ENCODE measurements at places on chromosomes 11 and 22. TPM values are rescaled to one million over a fixed set of nuclear protein-coding genes. Genes with fewer than 3 reads are reported as not detected.

Gene TLCD5
- 9.9 TPM for polyA plus RNA-seq

Gene ISX
- 0.41 TPM for polyA plus RNA-seq

Gene ANO9
- 16.5 TPM for polyA plus RNA-seq

Gene PLA2G3
- 0.22 TPM for polyA plus RNA-seq

- DNase-seq, result no peak
These were observed 9.9 kb upstream of the PARVB start for GRCh38 chr22:44014241-44014640.

GRCh38 chr11:36729825-36730224 lies 131.8 kb upstream of the RAG2 start:
- no peak for DNase-seq

DNA sequence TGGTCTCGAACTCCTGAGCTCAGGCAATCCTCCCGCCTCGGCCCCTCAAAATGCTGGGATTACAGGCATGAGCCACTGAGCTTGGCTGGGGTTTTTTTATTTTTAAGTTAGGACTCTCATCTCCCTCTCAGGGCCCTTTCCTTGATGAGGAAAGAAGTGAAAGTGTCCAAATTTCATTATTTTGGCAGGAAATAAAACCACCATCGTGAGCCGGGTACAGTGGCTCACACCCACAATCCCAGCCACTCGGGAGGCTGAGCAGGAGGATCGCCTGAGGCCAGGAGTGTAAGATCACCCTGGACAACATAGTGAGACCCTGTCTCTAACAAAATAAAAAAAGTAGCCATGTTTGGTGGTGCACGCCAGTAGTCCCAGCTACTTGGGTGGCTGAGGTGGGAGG lies 99.4 kb downstream of the FBXO7 start:
- no peak for DNase-seq

DNA sequence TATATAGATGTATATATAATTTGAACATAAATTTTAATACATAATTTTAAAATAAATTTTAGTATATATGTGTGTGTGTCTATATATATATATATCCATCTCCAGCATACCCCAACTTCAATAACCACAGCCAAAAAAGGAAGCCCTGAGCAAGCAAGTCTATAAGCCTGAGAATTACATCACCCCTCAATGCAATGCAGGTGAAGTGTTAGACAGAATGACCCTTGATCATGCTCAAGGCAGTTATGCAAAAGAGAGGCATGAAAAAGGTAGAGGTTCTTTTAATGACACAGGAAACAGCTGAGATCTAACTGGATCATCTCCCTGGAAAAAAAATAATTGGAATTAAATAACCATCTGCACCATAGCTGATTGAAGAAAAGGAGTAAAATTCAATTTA lies 557.9 kb upstream of the ANO5 start:
- no peak for DNase-seq

Measured in left renal cortex interstitium (tissue), 4 donors.